ENCODE measurements at places on chromosomes 1 and 21. TPM values are rescaled to one million over a fixed set of nuclear protein-coding genes. Genes with fewer than 3 reads are reported as not detected.
A peak's percentile ranks its signal among the peaks of the same experiment; 100 is the strongest.

GRCh38 chr1:25206201-25206600 lies 26.1 kb downstream of the SYF2 start:
- no peak for DNase-seq

GRCh38 chr1:65467536-65467935 lies 47.1 kb downstream of the LEPR start:
- no peak for DNase-seq

DNA sequence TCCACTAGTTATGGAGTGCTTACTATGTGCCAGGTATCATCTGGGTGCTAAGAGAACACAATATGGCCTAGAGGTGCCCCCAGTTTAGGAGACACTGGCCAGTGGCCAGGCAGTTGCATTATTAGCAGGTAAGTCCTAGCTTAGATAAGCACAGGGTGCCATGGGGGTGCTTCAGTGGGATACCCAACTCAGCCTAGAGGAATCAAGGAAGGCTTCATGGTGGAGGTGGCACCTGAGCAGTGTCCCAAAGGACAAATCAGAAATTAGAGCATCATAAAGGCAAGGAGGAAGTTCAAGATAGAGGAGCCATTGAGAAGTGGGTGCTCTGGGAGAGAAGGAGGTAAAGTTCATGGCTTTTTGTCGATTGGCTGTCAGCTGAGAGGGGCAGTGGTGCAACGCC lies 31.9 kb upstream of the PKP1 start:
- DNase-seq, result no peak

- no peak for DNase-seq
Observed at GRCh38 chr21:37393030-37393429, 26.5 kb downstream of the DYRK1A start.

DNA sequence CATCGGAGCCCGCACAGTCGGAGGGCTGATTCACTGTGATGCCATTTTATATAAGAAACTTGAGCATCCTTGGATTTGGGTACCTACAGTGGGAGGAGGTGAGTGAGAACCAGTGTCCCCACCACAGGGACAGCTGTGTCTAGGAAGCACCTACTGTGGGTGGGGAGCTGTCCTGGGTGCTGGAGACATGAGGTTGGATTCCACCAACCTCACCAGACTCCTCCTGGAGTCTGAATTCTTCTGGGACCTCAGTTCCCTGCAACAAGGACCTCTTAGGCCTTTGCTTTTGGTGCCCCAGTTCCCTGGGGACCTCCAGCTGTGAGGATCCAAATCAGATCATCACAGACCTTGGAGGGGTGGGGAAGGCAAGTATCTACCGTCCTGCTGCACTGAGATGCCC lies 188.8 kb downstream of the PRDM16 start:
- DNase-seq, result no peak

Gene PTPN7
- total RNA-seq, result 167 TPM

DNA sequence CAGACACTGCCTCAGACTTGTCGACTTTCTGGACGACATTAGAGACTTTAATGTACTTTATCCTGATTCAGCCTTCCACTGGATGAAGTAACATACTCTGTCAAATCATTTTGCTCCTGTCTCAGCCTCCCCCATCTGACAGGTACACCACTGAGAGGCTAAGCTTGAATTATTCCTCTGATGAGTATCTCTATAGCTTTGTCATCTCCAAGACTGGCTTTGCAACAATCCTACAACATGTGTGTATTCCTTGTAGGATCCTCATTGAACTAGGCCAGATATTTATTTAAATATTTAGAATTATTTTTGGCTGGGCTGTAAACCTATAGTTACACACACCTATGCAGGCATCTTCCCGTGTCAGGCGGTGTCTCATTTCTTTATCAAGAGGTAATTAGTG lies 1.1 kb upstream of the TRIM58 start:
- no peak for DNase-seq

- DNase-seq, result no peak
Observed at GRCh38 chr1:178797590-178797989, 72.5 kb downstream of the RALGPS2 start.

Gene VASH2
- 0.81 TPM for total RNA-seq

DNA sequence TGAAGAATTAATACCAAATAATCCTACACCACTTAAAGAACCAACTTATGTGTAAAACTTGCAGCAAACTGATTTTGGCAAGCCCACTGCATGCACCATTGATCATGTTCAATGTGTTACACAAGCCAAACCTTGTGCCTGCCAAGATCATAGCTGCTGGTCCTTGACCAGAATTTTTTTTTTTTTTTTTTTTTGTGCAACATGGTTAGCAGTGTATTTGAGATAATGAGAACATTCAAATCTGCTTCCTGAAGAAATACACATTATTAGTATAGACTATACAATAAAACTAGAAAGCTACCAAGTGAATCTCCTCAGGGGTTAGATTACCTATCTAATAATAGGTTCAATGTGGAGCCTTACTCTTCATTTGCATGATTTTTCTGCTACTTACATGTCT lies 421.0 kb downstream of the MRPL39 start:
- no peak for DNase-seq

GRCh38 chr1:227928811-227929375 lies 18.8 kb downstream of the WNT9A start:
- no peak for DNase-seq

- peak; percentile 14 for DNase-seq
Observed at GRCh38 chr1:80218112-80218511, 1211.6 kb upstream of the ADGRL4 start.

DNA sequence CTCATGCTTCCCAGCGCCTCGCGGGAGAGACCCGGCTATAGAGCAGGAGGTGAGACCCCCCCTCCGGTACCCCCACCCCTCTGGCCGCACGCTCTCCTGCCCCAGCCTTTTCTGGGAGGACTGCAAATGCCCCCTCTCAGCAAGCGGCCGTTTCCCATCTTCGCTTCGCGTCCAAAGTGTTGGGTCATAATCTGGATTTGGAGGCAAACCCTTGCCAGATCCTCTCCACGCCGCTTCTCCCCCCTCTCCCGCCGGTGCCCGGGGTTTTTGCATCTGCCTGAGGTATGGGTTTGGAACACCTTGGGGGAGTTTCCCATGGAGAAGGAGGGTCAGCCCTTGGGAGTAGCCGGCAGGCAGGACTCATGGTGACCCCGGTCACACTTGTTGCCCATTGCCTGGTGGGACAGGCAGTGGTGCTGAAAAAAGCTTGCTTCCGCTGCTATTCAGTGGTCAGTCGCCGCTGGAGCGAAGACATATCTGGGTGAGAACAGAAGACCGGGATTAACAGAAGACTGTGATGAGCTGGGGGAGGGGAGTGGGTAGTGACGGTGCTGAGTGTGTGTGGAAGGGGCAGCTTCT lies 935 bp downstream of the KCNK2 start:
- no peak for DNase-seq

GRCh38 chr1:21839337-21840037 lies 27.4 kb downstream of the LDLRAD2 start:
- no peak for DNase-seq

Gene DENND2D
- total RNA-seq, result 17.8 TPM

DNA sequence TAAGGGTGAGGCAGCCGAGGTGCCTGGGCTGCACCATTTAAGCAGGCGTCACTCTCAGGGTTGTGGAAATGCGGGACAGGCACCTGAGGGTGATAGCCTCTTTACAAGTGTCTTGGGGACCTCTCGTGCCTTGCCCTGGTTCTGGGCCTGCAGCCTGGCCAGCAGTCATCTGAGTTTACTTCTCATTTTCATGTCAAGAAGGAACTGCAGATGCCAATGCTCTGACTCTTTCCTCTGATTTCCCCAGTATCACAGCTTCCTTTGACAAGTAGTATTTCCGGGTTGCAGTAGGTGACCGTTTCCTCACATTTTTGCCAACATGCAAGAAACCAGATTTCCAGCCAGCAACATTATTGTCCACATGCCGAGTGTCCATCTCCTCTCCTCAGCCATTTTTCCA lies 286.9 kb downstream of the DISC1 start:
- DNase-seq, result no peak

- DNase-seq, result no peak
Observed at GRCh38 chr21:37793660-37794059, 122.6 kb downstream of the KCNJ6 start.

Gene GADD45A
- 26.4 TPM for total RNA-seq

Measured in hematopoietic multipotent progenitor cell (in vitro differentiated cells).